ENCODE measurements at places on chromosomes 3 and 15.

- no peak for DNase-seq
Observed at GRCh38 chr3:197155046-197155445, 125.4 kb upstream of the MELTF start.

DNA sequence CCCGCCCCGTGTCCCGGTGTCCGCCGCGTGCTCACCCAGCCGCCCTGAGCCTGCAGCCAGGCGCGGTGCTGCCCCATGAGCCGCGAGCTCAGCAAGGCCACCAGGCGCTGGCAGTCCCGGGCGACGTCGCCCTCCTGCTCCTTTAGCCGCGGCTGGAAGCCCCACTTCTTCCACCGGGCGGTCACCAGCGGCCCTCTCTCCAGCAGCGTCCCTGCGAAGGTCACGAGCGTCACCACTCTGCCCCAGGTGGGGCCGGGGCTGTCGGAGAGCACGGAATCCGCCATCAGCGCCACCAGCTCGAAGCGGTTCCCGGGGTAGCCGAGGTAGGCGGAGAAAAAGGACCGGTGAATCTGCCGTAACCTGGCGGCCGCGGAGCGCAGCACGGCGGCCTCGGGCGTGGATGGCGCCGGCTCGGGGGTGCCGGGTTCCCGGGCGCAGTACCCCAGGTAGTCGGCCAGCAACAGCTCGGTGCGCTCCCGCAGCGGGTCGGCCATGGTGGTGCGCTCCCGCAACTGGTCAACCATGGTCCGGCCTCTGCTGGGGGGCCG is 298 bp downstream of the BCL2L10 start:
- DNase-seq = no peak

GRCh38 chr3:131393051-131393450 is 11.5 kb downstream of the NUDT16 start:
- DNase-seq = no peak

DNA sequence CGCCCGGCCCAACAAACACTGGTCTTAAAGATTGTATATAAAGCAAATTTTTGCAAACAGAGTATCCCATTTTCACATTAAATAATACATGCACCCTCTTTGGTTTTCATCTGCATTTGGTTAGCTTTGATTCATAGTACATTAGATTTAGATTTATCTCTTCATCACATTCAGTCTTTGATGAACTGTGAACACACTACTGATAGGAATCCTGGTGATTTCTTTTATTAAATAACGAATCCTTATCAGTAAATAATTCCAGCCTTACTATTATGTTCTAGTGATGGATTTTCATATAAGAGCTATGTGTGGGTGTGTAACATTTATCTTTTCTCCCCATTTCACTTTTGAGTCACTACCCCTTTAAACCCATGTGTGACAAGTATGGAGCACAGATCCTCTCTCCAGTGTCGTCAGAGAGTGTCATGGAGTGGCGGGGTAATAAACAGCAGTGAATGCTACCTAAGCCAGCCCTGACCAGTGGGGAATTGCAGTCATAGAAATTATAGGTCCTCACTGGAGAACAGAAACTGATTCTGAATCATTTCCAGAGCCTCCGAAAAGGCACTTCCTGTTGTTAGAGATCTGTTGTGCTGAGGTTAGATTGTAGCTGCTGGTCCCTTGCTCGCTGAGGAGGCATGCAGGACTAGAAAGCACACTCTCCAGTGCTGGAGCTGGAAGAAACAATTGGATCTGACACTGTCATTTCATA is 22.0 kb downstream of the SLC7A14 start:
- DNase-seq = no peak

GRCh38 chr3:126938520-126939337 is 44.2 kb upstream of the PLXNA1 start:
- DNase-seq = no peak

- no peak for DNase-seq
Observed at GRCh38 chr3:151979906-151980305, 106.5 kb downstream of the SUCNR1 start.

GRCh38 chr3:107028626-107029025 is 348.6 kb upstream of the CCDC54 start:
- no peak for DNase-seq

DNA sequence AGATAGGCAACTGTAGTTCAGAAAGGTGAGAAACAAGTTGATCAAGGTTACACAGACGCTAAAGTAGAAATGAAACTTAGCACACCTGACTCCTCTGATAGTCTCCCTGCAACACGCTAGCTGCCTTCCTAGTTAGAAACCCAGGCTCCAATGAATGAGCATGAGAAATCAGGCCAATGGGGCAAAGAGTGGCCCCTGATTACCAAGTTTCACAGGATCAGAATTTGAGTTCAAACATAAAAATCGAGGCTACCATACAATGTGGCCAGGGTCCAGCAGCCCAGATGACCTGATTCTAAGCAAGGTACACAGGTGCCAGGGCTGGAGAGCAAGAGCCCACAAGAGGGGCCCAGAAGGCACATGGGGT is 7.7 kb downstream of the PLD1 start:
- DNase-seq = no peak

- DNase-seq = no peak
Observed at GRCh38 chr3:4981294-4981664, 2.0 kb downstream of the BHLHE40 start.

DNA sequence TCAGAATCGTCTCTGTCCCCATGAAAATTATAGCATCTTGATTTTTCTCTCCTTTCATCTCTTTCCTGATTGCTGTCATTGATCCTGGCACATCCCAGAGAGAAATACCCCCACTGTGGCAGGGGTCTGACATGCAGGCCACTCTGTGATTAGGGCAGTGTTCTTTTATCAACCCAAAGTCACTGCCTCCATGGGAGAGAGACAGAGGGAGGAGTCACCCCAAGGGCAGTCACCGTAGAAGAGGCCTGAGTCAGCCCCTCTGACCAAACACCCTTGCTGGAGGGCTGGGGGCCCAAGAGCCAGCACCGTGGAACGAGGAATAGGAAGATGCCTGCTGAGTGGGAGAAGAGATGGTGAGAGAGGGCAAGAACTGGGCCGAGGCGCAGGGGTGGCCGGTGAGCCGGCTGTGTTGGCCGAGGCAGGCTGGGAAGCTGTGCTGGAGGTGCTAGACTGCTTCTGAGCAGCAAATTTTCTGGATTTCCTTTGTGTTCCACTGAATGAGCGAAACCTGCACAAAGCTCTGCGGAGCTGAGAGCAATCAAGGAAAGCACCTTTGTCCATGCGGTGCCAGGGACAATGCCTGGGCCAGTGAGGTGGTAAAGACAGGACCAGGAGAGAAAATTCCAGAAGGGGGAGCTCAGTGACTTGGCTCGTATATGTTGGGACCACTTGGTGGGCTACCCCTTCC is 103.8 kb downstream of the ADCY5 start:
- DNase-seq = no peak

DNA sequence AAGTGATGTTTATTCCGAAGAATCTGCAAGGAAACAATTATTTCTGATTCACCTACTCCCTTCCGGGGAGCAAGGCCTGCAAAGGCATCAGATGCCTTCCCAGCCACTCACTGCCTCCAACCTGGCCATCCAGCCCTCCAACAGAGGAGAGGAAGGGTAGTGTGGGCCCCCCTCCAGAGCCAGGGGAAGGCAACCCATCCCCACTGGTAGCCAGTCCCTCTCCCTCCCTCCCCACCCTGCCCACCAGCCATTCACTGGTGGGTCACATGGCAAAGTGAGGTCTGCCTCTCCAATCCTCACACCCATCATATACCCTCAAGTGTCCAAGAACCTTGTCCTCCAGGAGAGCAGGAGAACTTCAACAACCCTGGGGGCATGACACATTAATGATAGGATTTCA is 2.4 kb upstream of the VIPR1 start:
- no peak for DNase-seq

DNA sequence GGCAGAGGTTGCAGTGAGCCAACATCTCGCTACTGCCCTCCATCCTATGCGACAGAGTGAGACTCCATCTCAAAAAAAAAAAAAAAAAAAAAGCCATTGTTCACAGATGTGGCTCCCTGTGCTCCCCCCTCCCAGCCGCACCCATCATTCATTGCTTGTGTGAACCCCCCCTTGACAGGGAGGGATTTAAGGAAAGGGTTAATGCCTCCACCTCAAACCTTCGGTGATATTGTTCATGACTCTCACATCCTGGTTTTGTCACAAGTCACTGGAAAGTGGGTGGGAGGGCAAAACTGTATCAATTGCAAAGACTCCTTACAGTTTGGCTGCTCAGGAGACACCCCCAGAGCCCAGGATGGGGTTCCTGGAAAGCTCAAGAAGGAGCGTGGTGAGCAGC is 7.7 kb downstream of the SLC6A6 start:
- no peak for DNase-seq

- DNase-seq = no peak
Observed at GRCh38 chr3:160376681-160377080, 22.3 kb downstream of the IFT80 start.

GRCh38 chr3:143671626-143672025 is 176.6 kb downstream of the SLC9A9 start:
- DNase-seq = no peak

DNA sequence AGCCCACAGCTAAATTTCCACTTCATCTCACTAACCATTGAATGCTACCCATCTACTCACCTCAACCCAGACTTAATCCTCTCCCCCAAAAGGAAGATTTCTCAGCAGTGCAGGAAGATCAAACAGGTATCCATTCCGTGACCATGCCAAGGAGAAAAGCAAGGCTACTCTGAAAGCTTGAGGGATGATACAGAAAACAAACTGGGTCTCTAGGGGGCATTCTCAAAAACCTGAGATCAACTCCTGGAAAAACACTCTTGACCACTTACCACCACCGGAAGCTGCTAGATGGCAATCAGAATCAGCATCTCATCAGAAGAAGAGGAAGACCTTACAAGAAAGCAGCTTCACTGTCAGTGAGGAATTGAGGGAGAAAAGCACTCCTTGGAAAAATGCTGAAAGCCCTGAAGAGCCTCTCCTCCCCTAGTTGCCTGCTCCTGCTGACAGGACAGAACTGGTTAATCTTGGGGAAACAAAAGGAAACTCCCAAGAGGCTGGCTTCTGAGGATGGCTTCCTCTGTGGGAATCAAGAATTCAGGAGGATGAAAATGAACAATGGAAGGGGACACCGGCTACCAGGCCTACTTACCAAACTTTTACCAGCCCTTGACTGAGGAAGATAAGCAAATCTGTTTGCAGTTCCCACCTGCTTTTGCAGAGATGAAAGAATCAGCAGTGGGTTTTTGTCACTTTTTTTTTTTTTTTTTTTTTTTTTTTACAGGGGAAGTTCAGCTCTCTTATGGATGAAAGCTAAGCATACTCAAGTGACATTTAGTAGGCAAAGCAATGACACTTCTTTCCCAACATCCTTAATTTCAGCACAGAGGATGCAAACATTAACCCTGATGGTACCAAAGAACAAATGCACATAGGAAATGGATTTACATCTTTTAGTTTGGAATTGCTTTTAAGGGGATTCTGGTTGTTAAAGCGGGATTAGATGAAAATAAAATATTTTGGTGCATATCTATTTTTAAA is at the start of gene ATP8B4:
ATP8B4 (minus strand) TSS at position 171 of the 978 bp plus-strand sequence. CDS start 12,267 bp downstream, outside the sequence.
- DNase-seq = no peak

GRCh38 chr15:25797936-25798901 is 64.9 kb downstream of the ATP10A start:
- DNase-seq = no peak

- peak; percentile 38 for DNase-seq
Observed at GRCh38 chr3:23761440-23761896, 44.3 kb upstream of the UBE2E1 start.

DNA sequence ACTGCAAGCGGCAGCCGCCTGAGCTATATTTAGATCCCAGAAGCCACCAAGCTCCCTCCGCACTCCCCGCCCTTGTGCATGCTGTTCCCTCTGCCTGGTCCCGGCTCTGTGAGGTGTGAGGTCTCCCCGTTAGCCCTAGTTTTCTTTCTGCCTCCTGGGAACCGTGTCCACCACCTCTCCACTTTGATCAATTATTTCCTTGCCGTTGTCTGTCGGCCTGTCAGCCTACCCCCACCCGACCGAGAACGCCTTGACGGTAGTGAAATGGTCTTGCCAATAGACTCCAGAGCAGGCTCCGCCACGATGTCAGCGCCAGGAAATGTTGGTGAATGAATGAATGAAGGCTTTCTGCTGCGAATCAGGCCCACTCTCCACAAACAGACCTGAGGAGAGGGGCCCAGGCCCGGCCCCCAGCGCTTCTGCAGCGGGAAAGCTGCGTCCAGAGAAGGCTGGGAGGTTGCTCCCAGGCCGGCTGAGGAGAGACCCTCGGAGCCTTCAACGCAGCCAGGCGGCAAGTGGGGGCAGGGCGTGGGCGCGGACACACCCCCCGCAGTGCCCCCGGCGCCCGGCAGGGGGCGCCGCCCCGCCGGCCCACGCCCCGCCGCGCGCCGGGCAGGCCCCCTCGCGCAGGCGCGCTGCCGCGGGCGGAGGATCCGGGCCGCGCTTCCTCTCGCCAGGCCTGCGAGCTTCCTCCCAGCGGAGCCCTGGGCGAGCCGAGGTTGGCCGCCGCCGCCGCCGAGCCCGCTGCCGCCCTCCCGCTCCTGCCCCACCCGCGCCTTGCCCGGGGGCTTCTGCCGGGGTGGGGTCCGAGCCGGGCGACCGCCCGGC is at the start of gene CSK:
CSK (plus strand) TSS at position 650 of the 828 bp plus-strand sequence. CDS start 16,218 bp downstream, outside the sequence.
- peak; percentile 82 for DNase-seq

GRCh38 chr3:130737622-130738021 is 9.0 kb downstream of the PIK3R4 start:
- DNase-seq = no peak

GRCh38 chr3:147813256-147813655 is 404.1 kb downstream of the ZIC1 start:
- DNase-seq = no peak

- DNase-seq = no peak
Observed at GRCh38 chr3:9201955-9202354, 47.5 kb downstream of the SRGAP3 start.

DNA sequence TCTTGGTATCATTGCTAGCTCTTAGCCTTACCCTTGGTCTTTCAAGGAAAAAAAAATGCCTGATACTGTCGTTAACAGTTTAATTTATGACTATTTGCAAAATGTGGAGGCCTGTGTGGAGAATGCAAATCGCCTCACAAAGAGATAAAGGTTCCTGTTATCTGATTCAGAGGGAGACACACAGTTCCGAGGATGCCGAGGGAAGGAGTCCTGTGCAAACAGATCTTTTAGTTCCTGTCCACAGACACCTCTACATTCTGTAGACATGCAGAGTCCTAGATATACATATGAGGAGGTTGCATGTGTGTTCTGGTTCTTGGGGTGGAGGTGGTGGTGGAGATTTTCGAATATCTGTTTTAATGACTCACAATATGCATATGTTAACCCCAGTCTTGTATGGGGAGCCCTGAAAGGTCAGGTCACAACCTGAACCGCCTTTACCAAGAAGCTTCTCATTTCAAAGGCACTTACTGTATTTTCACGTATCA is 5.7 kb downstream of the NR2F2 start:
- DNase-seq = no peak

- DNase-seq = no peak
Observed at GRCh38 chr15:74168711-74169126, 4.8 kb upstream of the ISLR start.

DNA sequence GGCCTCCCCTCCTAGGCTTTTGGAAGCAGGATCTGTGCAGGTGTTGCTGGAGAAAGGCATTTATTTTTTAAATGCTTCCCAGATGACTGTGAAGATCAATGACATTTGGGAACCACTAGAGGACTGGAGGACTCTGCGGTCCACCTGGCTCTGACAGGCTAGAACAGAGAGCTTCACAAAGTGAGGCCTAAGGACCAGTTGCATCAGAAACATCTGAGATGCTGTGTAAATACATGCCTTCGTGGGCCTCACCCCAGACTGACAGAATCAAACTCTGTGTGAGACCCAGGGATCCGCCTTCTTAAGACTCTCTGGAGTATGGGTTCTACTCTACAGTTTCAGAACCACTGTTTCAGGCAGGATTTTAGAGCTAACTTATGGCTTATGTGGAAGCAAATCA is 105.0 kb upstream of the ICE2 start:
- no peak for DNase-seq

- DNase-seq = no peak
Observed at GRCh38 chr3:5071061-5071460, 51.0 kb upstream of the ARL8B start.

- no peak for DNase-seq
Observed at GRCh38 chr3:97694876-97695275, 69.7 kb upstream of the ARL6 start.
